CD4-positive, CD25-positive, alpha-beta regulatory T cell (primary cell): ENCODE measurements at places on chromosomes 7 and 10. TPM values are rescaled to one million over a fixed set of nuclear protein-coding genes. Genes with fewer than 3 reads are reported as not detected.

DNA sequence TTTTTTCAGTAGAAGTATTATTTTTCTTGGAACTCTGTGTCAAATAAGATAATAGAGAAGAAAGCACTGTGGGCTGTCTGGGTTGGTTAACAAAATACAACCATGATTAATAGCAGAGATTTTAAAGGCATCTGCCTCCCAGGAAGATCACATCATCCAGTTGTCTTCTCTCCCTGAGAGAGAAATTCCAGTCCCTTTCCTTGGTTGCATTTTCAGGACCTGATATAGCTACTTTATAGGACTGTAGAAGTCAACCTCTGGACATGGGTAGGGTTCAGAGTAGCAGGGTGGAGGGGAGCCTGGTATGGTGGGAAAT is 309.9 kb upstream of the IGFBP3 start:
- no peak for DNase-seq

DNA sequence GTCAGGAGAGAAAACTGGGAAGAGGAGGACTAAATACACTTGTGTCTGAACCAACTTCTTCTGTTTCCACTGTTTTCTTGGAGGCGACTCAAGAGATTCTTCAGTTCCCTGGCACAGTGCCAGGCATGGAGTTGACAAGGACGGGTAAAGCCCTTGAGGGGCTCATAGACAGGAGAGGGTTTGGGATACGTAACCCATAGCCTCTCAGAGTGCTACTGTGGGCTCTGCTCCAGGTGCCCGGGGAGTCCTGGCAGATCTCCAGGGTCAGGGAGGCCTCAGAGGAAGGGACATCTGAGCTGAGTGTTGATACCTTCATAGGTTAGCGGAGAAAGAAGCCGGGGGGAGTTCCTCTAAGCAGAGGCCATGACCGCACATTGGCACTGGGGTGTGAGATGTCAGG is 42.0 kb downstream of the GALNT17 start:
- DNase-seq: no peak

DNA sequence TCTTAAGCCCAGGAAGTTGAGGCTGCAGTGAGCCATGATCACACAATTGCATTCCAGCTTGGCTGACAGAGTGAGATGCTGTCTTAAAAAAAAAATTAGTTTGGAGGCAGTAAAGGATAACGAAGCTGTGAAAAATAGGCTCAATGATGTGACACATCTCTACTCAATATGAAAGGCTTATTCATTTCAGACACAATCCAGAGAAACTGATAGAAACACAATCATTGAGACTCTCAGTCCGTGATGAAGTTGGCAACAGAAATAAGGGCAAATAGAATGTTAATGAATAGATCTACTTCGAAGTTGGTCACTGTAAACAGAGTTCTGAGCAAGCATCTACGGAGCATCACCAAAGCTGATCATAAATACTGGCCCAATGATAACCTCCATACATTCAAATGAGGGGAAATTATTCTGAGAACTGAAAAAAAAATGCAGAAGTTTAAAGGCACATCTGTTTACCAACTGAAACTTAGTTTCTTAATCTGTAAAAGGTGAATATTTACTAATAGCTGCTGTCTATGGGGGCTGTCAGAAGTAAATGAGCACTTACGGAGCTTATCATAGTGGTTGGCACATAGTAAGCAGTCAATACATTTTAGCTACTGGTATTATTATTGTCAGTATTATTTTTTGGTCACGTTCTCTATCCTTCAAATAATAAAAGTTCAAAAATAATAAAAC is 70.4 kb downstream of the AKR1B1 start:
- DNase-seq: no peak

Gene SUN3
- not detected for total RNA-seq

DNA sequence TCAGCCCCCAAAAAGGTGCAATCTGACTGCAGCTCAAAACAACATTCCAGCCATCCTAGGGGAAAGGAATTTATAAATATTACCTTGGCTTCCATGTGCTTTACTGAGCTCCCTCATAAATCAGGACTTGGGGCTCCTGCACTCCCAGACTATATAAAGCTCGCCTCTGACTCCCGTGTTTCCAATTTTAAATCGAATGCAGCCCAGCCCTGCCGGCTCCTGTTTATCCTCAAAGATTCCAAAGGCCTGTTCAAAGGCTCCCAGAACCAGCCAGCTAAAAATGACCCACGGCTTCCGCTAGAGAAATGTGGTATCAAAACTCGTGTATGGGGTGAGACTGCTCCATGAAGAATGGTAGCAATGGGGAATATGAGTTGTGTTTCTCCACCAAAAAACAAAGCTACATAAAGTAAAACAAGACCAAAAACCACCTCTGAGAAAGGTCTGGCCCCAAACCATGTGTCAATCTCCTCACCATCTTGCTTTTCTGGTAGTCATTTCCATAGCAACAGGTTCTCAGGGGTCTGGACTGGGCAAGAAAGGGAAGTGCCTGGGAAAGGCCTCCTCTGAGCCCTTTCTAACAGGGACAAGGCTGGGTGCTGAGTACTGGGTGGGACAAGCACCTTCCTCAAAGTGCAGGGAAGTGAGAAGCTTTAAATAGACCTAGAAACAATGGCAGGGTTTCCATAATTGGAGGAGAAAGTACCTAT is 5.1 kb downstream of the CALML3 start:
- no peak for DNase-seq

GRCh38 chr10:1159131-1160061 is 103.2 kb downstream of the WDR37 start:
- DNase-seq: no peak

Gene GNG11
- 3.1 TPM for total RNA-seq

- DNase-seq: no peak
Observed at GRCh38 chr7:84013616-84014240, 180.9 kb downstream of the SEMA3A start.

Gene MYH16
- total RNA-seq: not detected

- no peak for DNase-seq
Observed at GRCh38 chr10:89309156-89310055, 7.6 kb downstream of the IFIT2 start.

Gene CYP3A7
- not detected for total RNA-seq

DNA sequence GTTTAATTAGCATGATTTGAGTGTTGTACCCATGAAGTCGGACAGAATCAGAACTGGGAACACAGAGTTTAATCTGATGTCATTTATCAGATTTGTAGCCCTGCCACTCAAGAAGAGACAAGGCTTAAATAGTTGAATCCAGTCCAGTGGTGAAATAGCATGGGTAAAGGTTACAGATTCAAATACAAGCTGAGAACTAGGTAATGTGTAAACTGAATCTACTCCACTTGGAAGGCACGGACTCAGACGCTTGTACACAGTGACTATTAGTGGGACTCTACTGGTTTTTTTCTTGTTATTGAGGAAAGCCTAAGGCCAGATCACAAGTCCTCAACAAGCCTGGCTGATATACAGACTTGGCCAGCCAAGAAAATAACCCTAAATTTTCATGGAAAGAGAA is 142.9 kb downstream of the CTTNBP2 start:
- no peak for DNase-seq

Gene NUTM2E
- total RNA-seq: not detected

DNA sequence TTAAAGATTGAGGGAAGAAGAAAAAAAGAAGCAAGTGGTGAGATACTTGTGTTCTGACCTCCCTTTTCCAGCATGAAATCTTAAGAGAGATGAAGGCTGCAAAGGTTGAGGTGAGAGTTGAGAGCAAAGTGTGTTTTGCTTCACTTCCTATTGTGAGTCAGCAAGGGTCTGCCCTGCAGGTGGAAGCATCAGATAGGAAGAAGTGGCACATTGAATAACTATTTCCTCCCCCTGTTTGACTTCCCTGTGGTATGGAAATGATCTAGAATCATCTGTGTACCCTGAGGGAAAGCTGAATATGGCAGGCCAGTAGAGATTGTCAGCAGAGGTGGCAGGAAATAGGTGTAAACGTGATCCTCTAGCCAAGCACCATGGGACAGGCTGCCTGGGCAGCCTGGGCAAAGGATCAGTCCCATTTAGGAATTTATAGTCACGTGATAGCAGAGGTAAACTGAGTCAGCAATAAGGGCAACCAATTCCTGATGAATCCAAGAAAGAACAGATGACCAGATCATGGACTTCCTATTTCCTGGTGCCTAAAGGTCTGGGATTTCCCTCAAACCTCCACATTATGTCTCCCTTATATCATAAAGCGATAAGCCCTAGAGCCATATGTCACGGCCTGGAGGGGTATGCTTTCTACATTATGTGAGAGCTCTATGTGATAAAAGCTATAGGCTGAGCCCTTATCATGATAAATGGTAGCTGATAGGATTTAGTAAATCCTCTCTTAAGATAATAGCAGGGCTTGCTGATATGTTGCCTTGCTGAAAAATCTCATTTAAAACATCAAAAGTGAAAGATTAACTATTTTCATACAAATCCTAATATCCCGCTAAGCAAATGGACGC is 287.0 kb downstream of the MDFIC start:
- DNase-seq: no peak

Gene CYP26C1
- total RNA-seq: not detected

Gene STX1A
- total RNA-seq: 27.3 TPM

DNA sequence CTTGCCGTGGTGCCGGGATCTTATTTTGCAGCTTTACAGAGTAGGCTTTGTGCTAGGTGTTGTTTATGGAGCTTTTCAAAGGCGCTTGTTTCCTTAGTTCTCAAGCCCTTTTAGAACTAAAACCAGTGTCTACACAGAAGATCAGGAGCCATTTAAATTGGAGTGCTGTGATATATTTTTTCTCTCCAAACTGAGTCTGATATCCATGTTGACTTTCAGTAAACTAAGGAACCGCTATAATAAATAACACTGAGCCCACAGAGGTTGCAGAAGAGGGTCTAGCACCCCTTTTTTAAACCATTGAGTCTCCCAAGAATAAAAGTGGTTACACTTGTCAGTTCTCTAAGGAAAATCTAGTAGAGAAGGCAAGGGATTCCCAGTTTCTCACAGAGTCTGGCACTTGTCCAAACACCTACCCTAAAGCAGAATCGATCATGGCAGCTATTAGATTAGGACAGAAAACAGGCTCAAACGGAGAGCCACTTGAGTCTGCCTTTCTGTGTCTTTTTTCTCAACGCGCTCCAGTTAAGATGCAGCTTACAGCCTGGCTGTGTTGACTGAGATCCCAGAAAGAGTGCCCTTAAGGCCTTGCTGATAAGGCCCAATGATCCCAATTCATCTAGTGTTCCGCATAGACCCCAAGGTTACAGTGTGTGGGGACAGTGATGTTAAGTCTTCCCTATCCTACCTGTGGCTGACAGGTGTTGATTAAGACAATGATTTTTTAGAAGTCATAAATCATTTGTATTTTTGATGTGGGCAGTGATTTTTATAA is 804 bp downstream of the TMEM106B start:
- DNase-seq: no peak

DNA sequence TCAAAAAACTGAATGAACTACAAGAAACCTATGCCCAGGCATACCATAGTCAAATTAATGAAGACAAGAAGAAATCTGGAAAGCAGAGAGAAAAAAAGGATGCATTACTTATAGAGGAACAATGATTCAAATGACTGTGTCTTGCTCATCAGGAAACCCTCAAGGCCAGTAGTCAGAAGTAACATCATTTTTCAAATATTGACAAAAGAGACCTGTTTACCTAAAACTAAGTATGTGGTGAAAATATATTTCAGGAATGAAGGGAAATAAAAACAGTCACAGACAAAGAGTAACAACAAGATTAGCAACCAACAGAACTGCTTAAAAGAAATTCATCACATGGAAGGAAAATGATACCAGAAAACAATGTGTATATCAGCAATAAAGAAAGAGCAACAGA is 128.4 kb downstream of the ALOX5 start:
- no peak for DNase-seq

- no peak for DNase-seq
Observed at GRCh38 chr7:48180981-48181380, 9.7 kb downstream of the ABCA13 start.

DNA sequence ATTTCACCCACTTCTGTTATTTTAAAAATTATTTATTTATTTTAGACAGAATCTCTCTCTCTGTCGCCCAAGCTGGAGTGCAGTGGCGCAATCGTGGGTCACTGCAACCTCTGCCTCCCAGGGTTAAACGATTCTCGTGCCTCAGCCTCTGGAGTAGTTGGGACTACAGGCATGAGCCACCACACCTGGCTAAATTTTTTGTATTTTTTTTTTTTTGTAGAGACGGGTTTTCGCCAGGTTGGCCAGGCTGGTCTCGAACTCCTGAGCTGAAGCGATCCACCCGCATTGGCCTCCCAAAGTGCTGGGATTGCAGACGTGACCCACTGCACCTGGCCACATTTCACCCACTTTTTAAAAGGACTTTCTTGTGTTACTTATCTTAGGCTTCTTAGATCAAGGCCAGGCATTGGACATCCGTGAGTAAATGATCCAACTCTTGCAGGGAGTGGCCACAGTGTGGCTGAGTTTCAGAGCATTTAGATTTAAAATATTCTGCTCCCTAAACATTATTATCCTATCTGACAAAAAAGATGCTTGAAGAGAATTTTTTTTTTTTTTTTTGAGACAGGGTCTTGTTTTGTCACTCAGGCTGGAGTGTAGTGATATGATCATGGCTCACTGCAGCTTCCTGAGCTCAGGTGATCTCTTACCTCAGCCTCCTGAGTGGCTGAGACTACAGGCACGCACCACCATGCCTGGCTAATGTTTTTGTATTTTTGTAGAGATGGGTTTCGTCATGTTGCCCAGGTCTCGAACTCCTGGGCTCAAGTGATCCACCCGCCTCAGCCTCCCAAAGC is 14.4 kb downstream of the SNX10 start:
- DNase-seq: no peak

Gene HMX2
- total RNA-seq: not detected

GRCh38 chr10:9010931-9011670 is 956.6 kb downstream of the GATA3 start:
- no peak for DNase-seq

DNA sequence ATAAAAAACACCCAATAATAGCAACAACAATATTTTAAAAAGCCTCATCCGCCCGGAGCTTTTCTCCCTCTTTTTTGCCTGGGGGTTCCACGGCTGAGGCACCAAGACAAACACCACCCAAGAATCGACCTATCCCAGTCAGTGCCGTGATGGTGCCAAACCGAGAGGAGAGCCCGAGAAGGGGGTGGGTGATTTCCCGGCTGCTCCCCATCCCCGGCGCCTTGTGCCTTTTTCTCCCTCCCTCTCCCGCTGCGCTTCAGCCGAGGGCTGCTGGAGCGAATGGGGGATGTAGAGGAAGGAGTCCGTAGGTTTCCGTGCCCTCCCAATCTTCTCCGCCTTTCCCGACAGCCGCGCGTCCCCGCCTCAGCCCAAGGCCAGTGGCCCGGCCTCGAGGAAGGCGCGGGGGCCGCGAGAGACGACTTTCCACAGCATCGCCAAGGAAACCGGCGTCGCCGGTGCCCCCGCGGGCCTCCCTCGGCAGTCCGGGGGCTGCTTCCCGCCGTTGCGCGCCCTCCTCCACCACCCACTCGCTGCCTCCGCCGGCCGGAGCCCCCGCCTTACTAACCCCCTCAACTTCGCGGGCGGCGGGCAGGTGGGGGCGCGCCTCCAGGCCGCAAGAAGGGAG is 1.3 kb downstream of the EGR2 start:
- DNase-seq: no peak

DNA sequence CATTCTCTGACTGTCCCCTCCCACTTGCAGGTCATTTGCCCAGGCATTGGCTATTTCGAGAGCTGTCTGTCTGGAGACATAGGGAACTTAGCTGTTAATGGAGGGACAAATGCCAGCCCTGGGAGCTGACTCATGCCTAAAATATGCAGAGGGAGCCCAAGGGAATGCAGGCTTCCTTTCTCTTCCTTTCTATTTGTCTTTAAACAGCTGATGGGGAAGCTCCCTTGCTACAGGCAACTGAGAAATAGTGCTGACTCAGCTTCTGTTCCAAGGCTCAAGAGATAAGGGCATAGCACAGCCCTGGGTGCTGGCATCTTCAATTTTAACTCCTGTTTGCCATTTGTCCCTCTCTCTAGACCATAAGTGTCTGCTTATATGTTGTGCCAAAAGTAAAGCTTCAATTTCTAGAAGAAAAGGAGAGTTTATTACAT is 82.7 kb upstream of the C1GALT1 start:
- no peak for DNase-seq

GRCh38 chr7:29990931-29991330 is 1.3 kb upstream of the SCRN1 start:
- no peak for DNase-seq
